ENCODE measurements at places on chromosomes 7 and 10. TPM values are rescaled to one million over a fixed set of nuclear protein-coding genes. Genes with fewer than 3 reads are reported as not detected.

NME8 gene
- not detected for total RNA-seq

TAS2R41 gene
- total RNA-seq = not detected

GRCh38 chr7:129513546-129513945 lies 11.2 kb downstream of the SMKR1 start:
- DNase-seq = no peak

GRCh38 chr7:155802906-155803417 lies 9.3 kb downstream of the SHH start:
- no peak for DNase-seq

GRCh38 chr7:92833024-92833765 lies 3.2 kb downstream of the CDK6 start:
- peak; percentile 91 for DNase-seq

All from sigmoid colon (tissue), 7 donors.